ENCODE measurements at places on chromosomes 2 and 18.

GRCh38 chr2:206230060-206230762, 44.3 kb upstream of the ZDBF2 start:
- H3K36me3 ChIP-seq = no peaks in the 10 kb centered on the region
- H3K4me1 ChIP-seq = peaks cover 8% of the 10 kb centered on the region
- no peak overlapping the region for H3K4me3 ChIP-seq

DNA sequence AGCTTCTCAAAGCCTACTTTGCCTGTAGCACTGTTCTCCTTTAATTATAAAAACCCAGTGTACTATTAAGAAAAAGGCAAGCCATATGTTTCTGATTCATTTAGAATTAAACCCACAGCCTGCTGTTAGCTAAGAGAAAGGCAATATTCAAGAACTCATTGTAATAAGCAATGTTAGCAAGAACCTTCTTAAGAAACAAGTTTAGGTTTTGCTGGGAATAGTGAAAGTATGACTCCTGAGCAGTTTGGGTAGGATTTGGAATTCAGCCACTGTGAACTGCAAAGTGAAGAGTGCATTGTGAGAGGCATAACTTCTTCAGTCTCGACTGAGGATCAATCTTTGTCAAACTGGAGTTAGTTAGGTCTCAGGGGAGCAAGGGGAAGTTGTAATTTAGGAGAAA, 206.5 kb upstream of the NT5C1B start:
- H3K36me3 ChIP-seq = no peaks in the 10 kb centered on the region
- no peak overlapping the region for H3K4me3 ChIP-seq
- DNase-seq = no peak
- H3K27me3 ChIP-seq = no peaks in the 10 kb centered on the region

- no peak for DNase-seq
- no peaks in the 10 kb centered on the region for H3K4me1 ChIP-seq
- H3K36me3 ChIP-seq = no peaks in the 10 kb centered on the region
- no peak overlapping the region for H3K4me3 ChIP-seq
- H3K27ac ChIP-seq = no peak overlapping the region
Observed at GRCh38 chr18:10475276-10475653, 20.8 kb downstream of the APCDD1 start.

- no peak overlapping the region for H3K27ac ChIP-seq
- H3K4me1 ChIP-seq = no peaks in the 10 kb centered on the region
- no peaks in the 10 kb centered on the region for H3K27me3 ChIP-seq
- no peaks in the 10 kb centered on the region for H3K36me3 ChIP-seq
- no peak overlapping the region for H3K4me3 ChIP-seq
Observed at GRCh38 chr2:163778045-163778781, 42.4 kb upstream of the FIGN start.
